Putamen (tissue), 1 donor: ENCODE measurements at places on chromosomes 12 and 14.

DNA sequence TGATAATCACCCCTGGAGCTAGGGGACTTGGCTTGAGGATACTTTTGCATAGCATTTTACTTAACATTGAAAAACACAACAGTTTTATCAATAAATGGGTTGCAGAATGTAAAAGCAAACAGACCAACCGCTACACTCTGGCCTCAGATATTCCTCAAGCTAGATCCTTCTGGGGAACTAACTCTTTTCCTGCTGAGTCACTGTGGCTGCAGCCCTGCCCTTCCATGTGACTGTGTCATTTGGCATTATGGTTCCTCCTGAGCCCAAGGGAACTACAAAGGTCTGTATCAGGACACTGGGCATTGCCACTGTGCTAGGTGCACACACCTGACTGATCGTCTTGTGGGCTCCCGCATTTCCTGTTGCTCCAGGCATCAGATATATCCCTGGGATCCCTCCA, 56.6 kb downstream of the TTC9 start:
- no peak for DNase-seq

GRCh38 chr12:112876506-112876905, 30.3 kb upstream of the OAS1 start:
- DNase-seq: no peak

DNA sequence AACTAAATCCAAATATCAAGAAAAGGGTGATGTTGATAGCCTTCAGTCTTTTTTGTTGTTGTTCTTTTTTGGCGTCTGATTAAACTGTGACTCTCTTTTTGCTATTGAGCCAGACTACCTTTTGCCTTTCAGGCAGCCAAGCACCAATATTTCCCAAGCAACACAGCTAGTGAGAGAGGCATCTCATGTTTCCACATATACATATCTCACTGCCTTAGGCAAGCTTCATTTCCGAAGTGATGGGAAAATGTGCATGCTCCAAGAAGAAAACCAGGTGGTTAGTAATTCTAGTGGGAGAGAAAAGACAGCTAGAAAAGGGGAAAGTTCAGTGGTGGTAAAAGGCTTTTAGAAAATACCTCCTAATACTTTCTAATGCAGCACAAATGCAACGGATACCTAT, 277.7 kb downstream of the TMTC2 start:
- DNase-seq: no peak

GRCh38 chr12:41019461-41019860, 168.7 kb upstream of the PDZRN4 start:
- no peak for DNase-seq

- DNase-seq: no peak
These were observed 311.9 kb downstream of the DAD1 start for GRCh38 chr14:22276913-22277816.

DNA sequence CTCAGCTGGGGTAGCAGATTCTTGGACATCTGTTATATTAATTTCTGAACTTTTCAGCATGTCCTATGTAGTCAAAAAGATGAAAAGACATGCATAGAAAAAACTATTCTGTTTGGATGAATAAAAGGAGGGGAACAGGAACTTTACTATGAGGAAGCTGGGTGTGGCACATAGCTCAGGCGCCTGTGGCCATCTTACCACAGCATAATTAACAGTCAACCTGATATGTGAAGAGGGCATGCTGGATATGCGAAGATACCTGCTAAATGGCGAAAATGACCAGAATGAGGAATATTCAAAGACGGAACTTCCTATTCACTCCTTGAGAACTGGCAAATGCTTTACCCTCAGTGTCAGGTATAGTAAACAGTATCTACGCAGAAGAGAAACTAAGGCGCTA, 18.4 kb downstream of the SETD3 start:
- no peak for DNase-seq

DNA sequence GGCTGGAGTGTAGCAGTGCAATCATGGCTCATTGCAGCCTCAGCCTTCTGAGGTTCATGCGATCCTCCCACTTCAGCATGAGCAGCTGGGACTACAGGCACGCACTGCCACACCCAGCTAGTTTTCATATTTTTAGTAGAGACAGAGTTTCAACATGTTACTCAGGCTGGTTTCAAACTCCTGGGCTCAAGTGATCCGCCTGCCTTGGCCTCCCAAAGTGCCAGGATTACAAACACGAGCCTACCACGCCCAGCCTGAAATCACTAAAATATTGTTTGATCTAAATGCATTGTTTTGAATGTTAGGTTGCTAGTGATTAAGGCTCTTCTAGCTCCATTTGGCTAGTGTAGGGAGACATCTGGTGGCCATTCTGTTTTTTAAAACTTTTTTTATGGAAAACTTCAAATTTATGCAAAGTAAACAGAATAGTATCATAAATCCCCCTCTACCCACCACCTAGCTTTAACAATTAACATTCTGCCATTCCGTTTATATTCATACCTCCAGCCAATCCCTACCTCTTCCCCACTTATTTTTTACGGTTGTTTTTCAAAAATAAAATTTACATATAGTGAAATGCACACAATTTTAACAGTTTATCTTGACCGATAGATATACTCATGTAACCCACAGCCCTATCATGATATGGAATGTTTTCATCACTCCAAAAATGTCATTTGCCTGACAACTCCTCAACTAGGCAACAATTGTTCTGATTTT, 37.8 kb downstream of the MYO1H start:
- peak; percentile 37 for DNase-seq

DNA sequence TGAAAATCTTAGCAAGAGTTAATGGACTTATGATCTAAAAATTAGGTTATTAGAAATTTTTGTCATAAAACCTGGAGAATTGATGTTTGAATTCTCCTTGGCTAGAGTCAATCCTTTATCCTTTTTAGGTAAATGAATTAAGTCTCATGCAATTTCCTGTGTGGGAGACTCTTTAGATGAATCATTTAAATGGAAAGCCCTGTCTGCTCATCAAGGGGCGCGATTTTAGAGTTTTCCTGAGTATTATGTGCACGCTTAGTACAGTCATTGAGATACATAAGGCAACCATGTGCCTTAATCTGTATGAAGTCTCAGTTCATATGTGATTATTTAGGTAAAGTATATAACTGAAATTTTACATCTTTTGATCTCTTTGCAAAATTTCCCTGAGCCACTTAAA, 974.7 kb downstream of the NRXN3 start:
- DNase-seq: peak; percentile 49

DNA sequence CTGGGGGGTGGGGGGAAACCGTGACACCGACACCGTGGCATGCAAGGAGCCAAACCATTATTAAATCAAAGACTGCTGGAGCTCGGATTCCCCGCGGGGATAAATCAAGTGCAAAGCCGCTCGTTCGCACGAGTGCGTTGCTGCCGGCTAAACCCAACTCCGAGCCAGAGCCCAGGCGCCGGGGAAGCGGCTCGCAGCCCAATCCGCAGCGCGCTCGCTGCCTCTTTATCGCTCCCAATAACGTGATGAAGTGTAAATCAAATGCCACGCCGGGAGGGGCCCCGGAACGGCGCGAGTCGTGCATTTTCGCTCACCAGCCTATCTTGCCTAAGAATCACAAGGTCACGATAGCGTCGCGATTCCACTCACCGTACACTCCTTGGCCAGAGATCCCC, 1.3 kb downstream of the MDGA2 start:
- DNase-seq: peak; percentile 44

DNA sequence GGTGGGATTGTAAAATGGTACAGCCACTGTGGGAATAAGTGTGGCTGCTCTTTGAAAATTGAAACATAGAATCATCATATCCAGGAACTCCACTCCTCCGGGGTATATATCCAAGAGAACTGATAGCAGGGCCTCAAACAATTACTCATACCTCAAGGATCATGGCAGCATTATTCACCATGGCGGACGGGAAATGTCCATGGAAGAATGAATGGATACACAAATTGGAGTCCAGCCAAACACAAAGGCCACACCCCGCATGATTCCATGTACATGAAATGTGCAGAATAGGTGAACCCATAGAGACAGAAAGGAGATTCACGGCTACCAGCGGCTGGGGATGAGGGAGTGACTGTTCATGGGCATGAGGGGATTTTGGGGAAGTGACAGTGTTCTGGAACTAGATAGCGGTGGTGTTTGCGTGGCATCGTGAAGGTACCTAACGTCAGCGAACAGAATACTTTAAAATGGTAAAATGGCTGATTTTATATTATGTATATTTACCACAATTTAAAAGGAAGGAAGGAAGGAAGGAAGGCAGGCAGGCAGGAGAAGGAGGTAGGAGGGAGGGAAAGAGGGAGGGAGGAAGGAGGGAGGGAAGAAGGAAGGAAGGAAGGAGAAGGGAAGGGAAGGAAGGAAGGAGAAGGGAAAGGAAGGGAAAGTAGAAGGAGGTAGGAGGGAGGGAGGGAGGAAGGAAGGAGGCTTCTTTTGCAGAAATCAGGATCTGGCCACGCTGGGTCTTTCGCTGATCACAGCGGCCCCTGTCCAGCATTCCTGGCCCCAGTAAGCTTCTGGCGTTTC, 14.1 kb upstream of the NCOR2 start:
- no peak for DNase-seq

GRCh38 chr12:124608450-124608870, 41.0 kb upstream of the NCOR2 start:
- DNase-seq: no peak

GRCh38 chr12:109687250-109687649, 26.4 kb upstream of the FAM222A start:
- no peak for DNase-seq

DNA sequence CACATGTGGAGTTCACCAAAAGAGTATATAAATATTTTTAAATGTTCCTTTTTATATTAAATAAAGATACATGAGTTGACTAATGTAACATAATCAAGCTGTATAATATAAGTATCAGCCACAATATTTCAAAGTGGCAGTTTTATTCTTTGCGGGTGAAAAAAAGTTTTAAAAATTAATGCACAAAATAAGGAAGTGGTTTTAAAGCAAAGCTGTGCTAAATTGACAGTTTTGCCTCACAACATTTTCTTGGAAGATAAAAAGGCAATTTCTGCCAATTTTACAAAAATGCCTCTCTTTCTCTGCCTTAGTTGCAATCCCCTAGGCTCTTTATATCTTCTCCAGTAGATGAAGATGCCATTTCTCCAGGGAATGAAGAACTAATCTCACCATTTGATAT, 719.1 kb downstream of the C12orf50 start:
- no peak for DNase-seq

- DNase-seq: no peak
These were observed 158.9 kb downstream of the TMX1 start for GRCh38 chr14:51398898-51399297.

DNA sequence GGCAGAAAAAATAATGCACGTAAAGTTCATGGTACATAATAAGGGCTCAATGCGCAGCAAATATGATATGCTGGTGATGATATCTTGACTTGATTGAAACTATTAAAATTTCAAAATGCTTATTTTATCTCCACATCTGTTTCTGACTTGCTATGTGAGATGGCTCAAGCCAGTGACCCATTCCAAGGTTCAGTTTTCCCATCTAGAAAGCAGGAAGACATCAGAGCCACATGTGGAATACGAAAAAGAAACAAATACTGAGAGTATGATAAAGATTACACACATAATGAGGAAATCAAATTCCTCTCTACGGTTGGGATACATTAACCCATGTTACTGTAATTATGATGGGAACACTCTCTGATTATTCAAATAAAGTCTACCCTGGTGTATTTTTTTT, 24.0 kb upstream of the TSPAN11 start:
- DNase-seq: no peak

DNA sequence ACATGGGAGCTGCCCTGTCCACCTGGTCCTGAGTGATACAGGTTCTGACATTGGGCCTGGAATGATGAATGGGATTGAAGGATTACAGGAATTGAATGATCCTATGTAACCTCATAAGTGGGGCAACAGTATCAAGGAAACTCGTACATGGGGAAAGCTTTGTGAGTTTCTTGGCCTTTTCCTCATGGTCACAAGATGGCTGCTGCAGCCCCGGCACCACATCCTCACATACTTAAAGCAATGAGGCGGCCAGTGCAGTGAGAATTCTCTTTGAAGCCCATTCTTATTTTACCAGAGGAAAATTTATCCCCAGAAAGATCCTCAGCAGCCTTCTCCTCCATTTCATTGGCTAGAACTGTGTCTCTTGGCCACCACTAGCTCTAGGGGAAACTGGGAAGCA, 91.9 kb downstream of the AACS start:
- DNase-seq: no peak

DNA sequence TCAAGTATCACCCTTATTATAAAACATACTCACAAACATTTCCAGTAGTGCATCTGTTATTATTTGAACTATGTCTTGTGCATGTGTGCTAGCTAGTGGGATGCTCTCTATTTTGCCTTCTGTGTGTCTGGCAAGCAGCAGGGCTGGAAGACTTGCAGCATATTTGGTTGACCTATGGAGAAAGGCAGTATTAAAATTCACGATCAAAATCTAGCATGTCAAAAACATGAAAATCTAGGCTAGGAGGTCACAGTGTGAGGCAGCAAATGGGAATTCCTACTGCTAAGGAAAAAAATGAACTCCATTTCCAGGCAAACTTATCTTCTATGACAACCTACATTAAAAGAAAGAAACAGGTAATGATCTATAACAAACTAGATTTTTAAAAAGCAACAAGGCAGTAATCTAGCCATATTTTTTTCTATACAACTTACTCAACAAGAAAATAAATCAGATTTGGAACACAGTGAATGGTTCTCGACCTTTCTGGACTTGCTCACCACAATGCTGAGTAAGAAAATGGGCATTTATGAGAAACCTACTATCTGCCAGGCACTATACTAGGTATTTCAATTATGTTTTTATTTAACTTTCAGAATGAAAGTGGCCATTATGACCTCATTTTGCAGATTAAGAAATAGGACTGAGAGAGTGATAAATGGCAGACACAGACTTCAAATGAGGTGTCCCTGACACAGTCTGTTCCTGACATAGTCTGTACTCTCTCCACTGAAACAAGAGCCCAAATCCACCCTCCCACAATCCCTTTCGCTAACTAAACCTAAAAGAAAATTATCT, 96.8 kb downstream of the TXNDC16 start:
- DNase-seq: no peak
